ENCODE measurements at places on chromosomes 3 and 15. TPM values are rescaled to one million over a fixed set of nuclear protein-coding genes. Genes with fewer than 3 reads are reported as not detected.

DNA sequence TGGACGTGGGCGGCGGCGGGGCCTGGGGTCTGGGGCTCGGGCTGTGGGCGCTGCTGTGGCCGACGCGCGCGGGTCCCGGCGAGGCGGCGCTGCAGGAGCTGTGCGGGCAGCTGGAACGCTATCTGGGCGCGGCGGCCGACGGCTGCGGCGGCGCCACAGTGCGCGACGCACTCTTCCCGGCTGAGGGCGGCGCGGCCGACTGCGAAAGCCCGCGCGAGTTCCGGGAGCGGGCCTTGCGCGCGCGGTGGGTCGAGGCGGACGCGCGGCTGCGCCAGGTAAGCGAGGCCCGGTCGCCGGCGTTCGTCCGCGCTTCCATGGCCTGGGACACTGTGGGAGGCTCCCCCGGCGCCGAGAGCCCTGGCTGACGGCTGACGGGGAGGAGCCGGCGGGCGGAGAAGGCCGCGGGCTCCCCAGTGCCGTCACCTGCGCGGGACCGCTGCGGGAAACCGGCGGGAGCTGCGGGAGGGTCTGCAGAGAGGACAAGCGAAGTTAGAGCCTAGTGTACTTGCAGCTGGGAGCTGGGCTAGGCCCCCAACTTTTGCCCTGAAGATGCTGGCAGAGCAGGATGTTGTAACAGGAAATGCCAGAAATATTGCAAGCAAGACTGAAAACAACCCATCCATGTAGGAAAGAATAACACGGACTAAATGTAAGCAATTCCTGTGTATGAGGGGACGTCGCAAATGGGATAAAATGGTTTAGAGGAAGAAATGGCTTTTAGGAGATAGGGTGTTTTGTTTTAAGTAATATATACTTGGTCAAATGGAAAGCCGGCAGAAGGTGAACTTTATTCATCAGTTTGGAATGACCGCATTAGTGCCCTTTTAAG, 847 bp downstream of the WHAMM start:
- H3K4me1 ChIP-seq: peaks cover 56% of the 10 kb centered on the region
- H3K36me3 ChIP-seq: no peaks in the 10 kb centered on the region
- peak; percentile 29 for DNase-seq
- no peaks in the 10 kb centered on the region for H3K27me3 ChIP-seq

DNA sequence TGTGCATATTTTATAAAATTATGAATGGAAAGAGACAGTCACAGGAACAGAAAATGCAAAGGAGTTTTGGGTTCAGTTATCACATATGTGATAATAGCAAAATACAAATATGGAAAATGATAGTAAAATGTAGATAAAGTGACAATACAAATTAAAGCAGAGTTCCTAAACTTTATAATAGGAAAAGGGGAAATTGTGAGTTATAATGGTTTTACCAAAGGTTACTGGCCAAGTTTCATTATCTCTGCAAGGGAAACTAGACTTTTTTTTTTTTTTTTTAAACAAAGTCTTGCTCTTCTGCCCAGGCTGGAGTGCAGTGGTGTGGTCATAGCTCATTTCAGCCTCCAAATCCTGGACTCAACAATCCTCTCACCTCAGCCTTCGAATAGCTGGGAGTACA, 228.7 kb upstream of the CGNL1 start:
- H3K4me3 ChIP-seq: no peak overlapping the region
- DNase-seq: no peak
- no peaks in the 10 kb centered on the region for H3K27me3 ChIP-seq
- no peak overlapping the region for H3K27ac ChIP-seq

RAB7A gene
- 189 TPM for polyA plus RNA-seq

STRA6 gene
- not detected for polyA plus RNA-seq

- H3K4me1 ChIP-seq: peaks cover 88% of the 10 kb centered on the region
- peaks cover 5% of the 10 kb centered on the region for H3K36me3 ChIP-seq
- H3K27ac ChIP-seq: peak overlapping the region; percentile 97
- DNase-seq: peak; percentile 85
These were observed 17.7 kb downstream of the CHD2 start for GRCh38 chr15:92917598-92918407.

RHCG gene
- polyA plus RNA-seq: not detected

CPEB1 gene
- not detected for polyA plus RNA-seq

GRCh38 chr15:49464522-49464921, 41.5 kb downstream of the FGF7 start:
- no peak overlapping the region for H3K4me3 ChIP-seq
- no peak overlapping the region for H3K27ac ChIP-seq
- H3K36me3 ChIP-seq: no peaks in the 10 kb centered on the region
- H3K27me3 ChIP-seq: no peaks in the 10 kb centered on the region
- no peaks in the 10 kb centered on the region for H3K4me1 ChIP-seq

GRCh38 chr3:197356275-197356674, 57.9 kb upstream of the DLG1 start:
- H3K27me3 ChIP-seq: peaks cover 17% of the 10 kb centered on the region
- DNase-seq: no peak

MAGI1 gene
- polyA plus RNA-seq: not detected

SLC12A8 gene
- polyA plus RNA-seq: 0.13 TPM

PATL2 gene
- 18.5 TPM for polyA plus RNA-seq

- peak; percentile 56 for DNase-seq
- H3K4me3 ChIP-seq: peak overlapping the region; percentile 82
- H3K4me1 ChIP-seq: peaks cover 29% of the 10 kb centered on the region
- H3K27me3 ChIP-seq: peaks cover 79% of the 10 kb centered on the region
- no peaks in the 10 kb centered on the region for H3K36me3 ChIP-seq
- H3K27ac ChIP-seq: no peak overlapping the region
These were observed 1.5 kb downstream of the ITPKA start for GRCh38 chr15:41494922-41495735.

RLBP1 gene
- not detected for polyA plus RNA-seq

SV2B gene
- not detected for polyA plus RNA-seq

SLC25A36 gene
- polyA plus RNA-seq: 61.2 TPM

CLDN16 gene
- polyA plus RNA-seq: not detected

GNAT1 gene
- not detected for polyA plus RNA-seq

DNA sequence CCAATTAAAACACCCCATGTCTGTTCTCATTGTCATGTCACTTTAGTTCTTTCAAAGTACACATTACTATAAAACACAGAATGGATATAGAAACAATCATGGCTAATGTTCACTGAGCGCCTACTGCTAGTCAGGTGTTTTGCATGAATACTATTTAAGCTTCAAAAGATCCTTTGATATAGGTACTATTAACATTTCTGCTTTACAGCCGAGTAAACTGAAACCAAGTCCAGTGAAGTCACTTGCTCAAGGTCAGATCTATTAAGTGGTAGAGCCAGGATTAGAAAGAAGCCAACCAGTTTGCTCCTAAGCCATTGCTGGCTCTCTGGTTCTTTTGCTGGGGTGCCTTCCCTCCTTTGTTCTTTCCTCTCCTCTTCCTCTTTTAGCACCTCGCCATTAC, 32.4 kb upstream of the NMNAT3 start:
- no peak for DNase-seq
- peaks cover 18% of the 10 kb centered on the region for H3K27me3 ChIP-seq
- H3K4me3 ChIP-seq: no peak overlapping the region

DNA sequence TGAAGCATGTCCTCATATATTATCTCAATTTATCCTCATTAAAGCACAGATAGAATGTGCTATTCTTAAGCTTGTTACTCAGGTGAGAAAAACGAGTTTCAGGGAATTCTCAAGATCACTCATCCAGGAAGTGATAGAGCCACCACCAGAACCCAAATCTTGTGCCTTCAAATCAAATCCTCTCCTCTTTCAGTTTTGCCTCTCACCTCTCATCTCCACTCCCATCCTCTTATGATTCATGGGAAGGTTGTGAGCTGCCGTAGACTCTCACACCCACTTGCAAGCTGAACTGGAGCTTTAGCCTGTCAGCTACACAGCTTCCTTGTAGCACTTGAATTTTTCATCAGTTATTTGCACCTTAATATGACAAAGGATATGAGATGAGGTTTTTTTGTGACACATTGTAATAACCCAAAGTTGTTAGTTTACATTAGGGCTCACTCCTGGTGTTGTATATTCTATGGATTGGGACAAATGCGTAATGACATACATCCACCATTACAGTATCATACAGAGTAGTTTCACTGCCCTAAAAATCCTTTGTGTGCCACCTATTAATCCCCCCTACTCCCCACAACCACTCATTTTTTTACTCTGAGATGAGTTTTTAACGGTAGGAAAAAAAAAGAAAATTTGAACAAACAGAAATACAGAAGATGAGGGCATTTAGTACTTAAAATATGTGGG, 25.7 kb downstream of the GPR15 start:
- H3K4me3 ChIP-seq: no peak overlapping the region
- peaks cover 15% of the 10 kb centered on the region for H3K27me3 ChIP-seq
- DNase-seq: no peak
- H3K36me3 ChIP-seq: no peaks in the 10 kb centered on the region

TNFSF10 gene
- polyA plus RNA-seq: 36.0 TPM

DNA sequence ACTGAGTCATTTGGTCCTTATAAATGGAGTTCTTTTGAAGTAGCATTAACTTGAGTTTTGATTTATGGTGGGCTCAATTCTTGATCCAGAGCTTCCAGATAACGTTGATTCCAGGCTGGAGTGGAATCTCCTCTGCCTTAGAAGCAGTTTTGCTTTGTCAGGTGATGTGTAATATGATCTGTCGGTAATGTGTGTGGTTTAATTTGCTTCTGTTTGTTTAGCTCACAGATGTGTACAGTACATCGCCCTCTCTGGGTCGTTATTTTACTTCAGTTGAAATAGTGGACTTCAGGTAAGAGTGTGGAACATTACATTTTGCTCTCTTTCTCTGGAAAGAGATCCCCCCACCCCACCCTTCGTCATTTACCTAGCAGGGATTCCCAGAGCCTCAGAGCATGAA, 23.1 kb downstream of the C3orf52 start:
- H3K4me1 ChIP-seq: peaks cover 26% of the 10 kb centered on the region
- no peaks in the 10 kb centered on the region for H3K36me3 ChIP-seq
- no peak for DNase-seq

GRCh38 chr15:61752001-61752400, 308.2 kb downstream of the VPS13C start:
- no peak overlapping the region for H3K27ac ChIP-seq
- no peak for DNase-seq
- H3K4me1 ChIP-seq: no peaks in the 10 kb centered on the region
- H3K4me3 ChIP-seq: no peak overlapping the region
- H3K27me3 ChIP-seq: peaks cover 4% of the 10 kb centered on the region

GRCh38 chr3:46876313-46877300, 914 bp upstream of the PTH1R start:
- H3K27me3 ChIP-seq: peaks cover 15% of the 10 kb centered on the region
- no peak overlapping the region for H3K27ac ChIP-seq
- peaks cover 29% of the 10 kb centered on the region for H3K4me1 ChIP-seq
